ENCODE measurements at places on chromosomes 3 and 15. TPM values are rescaled to one million over a fixed set of nuclear protein-coding genes. Genes with fewer than 3 reads are reported as not detected.

THAP10 gene
- 1.9 TPM for total RNA-seq

DCP1A gene
- 8.7 TPM for total RNA-seq

CCR3 gene
- total RNA-seq, result not detected

CMTM8 gene
- 1.5 TPM for total RNA-seq

MRAS gene
- 7.4 TPM for total RNA-seq

NXPE3 gene
- 7.1 TPM for total RNA-seq

BSN gene
- under 0.01 TPM for total RNA-seq

CD80 gene
- total RNA-seq, result not detected

GUCA1C gene
- total RNA-seq, result not detected

TM4SF18 gene
- total RNA-seq, result 164 TPM

KCNH8 gene
- not detected for total RNA-seq

ALS2CL gene
- 3.9 TPM for total RNA-seq

ANXA2 gene
- total RNA-seq, result 4,992 TPM

CGNL1 gene
- 19.2 TPM for total RNA-seq

MUC20 gene
- not detected for total RNA-seq

FLNB gene
- total RNA-seq, result 582 TPM

FEZF2 gene
- total RNA-seq, result not detected

RPP14 gene
- 14.4 TPM for total RNA-seq

ZMAT3 gene
- 26.0 TPM for total RNA-seq

NAA50 gene
- 154 TPM for total RNA-seq

TTLL13 gene
- total RNA-seq, result not detected

NSUN3 gene
- total RNA-seq, result 10.4 TPM

PSMD2 gene
- 651 TPM for total RNA-seq

DYNC1LI1 gene
- total RNA-seq, result 51.4 TPM

SLC15A2 gene
- under 0.01 TPM for total RNA-seq

CLDN16 gene
- under 0.01 TPM for total RNA-seq

PLA2G4D gene
- total RNA-seq, result not detected

CEMIP gene
- 0.46 TPM for total RNA-seq

LNP1 gene
- total RNA-seq, result 3.2 TPM

SLC51A gene
- not detected for total RNA-seq

SLC9A9 gene
- total RNA-seq, result 1.3 TPM

CFAP20DC gene
- 1.7 TPM for total RNA-seq

PIGBOS1 gene
- 16.4 TPM for total RNA-seq

CCR1 gene
- total RNA-seq, result not detected

KNG1 gene
- not detected for total RNA-seq

ISL2 gene
- not detected for total RNA-seq

CLSTN2 gene
- not detected for total RNA-seq
